Occipital lobe (tissue), 3 donors: ENCODE measurements at places on chromosomes 5 and 9. TPM values are rescaled to one million over a fixed set of nuclear protein-coding genes. Genes with fewer than 3 reads are reported as not detected.

Gene FCN2
- total RNA-seq: not detected

- no peak for DNase-seq
Observed at GRCh38 chr9:114054191-114054690, 23.9 kb downstream of the AMBP start.

- no peak for DNase-seq
Observed at GRCh38 chr5:72455476-72455875, 51.7 kb downstream of the ZNF366 start.

DNA sequence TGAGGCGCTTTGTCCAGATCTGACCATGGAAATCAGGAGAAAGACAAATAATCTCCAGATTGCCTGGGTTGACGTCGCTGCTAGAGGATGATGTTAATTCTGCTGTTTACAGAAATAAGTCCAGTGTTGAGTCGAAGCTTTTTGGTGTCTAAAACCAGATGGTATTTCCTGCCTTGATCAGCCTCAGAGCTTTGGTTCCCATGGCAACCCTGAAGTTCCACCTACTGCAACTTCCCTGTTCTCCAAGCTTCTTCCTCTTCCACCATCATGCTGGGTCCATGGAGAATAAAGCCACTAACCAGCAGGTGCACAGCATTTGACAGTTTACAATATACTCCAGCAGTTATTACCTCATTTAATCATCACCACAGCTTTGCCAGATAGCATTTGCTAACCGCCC lies 18.0 kb upstream of the GABBR2 start:
- peak; percentile 17 for DNase-seq

Gene BARHL1
- not detected for total RNA-seq

Gene PPP3R2
- total RNA-seq: not detected

Gene AFAP1L1
- 3.7 TPM for total RNA-seq

Gene IL31RA
- total RNA-seq: 0.16 TPM

DNA sequence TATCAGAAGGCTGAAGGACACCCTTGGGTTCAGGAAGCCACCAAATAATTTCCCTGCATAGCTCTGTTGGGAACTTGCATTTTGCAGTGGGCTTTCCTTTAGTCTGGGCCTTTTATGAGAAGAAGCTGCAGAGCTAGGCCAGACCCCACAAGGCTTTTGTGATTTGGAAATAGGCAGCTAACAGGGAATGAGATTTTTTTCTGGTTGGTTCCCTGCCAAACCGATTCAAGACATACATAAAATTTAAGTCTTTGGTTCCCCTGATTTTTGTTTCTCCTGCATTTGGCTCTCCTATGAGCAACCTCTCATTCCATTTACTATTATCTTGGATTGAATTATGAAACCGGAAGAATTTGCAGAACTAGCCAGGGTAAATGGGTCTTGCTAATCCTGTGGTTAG lies 81.5 kb upstream of the PTCH1 start:
- DNase-seq: no peak

DNA sequence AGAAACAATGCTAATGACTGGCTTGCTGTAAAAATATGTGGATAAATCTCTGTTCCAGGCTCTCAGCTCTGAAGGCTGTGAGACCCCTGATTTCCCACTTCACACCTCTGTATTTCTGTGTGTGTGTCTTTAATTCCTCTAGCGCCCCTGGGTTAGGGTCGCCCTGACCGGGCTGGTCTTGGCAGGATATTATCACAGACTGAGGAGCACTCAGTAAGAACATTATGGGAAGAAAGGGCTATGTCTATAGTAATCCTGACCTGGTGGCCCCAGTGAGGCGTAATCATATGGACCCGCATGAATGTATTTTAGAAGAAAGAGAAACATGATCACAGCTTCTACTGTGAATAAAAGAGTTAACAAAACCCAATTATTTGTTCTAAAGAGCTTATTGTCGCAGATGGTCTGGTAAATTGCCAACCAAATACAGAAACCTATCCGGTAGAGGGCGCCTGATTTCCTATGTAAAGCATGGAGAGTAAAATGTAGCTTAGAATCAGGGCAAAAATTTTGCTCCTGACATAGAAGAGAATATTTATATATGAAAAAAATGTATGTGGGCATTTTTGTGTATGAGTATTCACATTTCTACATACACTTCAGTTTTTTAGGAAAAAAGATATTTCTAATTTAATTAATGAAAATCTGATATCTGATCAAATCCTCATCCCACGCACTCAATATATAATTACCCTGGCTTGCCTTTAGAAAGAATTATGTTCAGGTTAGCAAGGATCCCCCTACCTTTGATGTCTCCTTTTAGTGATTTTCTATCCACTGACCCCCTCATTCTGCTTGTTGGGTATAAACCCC lies 5.8 kb upstream of the IFNA1 start:
- no peak for DNase-seq

Gene PROP1
- total RNA-seq: not detected

Gene PHF24
- total RNA-seq: 25.6 TPM

GRCh38 chr5:149271195-149271715 lies 404 bp upstream of the AFAP1L1 start:
- no peak for DNase-seq

- no peak for DNase-seq
Observed at GRCh38 chr9:35490910-35491465, 1.1 kb downstream of the RUSC2 start.

- DNase-seq: no peak
Observed at GRCh38 chr5:126868338-126869004, 91.5 kb downstream of the LMNB1 start.

Gene NOXA1
- total RNA-seq: 2.0 TPM

Gene DIRAS2
- total RNA-seq: 30.6 TPM

Gene PAEP
- not detected for total RNA-seq

Gene PCDHA6
- 24.8 TPM for total RNA-seq

- DNase-seq: no peak
Observed at GRCh38 chr9:83655433-83655832, 32.5 kb downstream of the IDNK start.

DNA sequence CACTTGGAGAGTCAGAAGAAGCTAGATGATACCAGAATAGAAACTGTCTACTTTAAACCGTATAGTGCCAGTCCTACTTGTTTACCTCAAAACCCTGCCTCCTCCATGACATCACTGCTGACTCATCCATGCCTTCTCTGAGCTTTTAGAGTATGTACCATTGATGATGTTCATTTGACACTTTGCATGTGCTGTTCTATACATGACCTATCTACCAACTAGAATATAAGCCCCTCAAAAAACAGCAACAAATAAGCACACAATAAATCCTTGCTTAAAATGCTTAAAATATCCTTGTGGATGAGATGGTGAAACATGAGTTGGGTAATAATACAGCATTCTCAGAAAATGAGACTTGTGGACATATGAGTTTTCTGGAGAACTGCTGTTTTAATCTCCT lies 2.6 kb downstream of the CTNNAL1 start:
- DNase-seq: no peak

DNA sequence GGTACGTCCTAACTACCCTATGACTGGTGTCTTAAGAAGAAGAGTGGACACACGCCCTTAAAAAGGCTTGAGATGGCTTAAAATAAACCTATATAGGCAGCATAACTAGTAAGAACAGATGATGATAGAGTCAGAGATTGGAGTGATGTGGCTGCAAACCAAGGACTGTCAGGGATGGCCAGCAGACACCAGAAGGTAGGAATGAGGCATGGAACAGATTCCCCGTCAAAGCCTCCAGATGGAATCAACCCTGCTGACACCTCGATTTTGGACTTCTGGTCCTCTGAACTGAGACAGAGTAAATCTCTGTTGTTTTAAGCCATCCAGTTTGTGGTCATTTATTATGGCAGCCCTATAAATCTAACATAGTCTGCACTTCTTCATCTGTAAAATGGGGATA lies 7.4 kb downstream of the TMOD1 start:
- no peak for DNase-seq

Gene PCAT7
- total RNA-seq: not detected

GRCh38 chr5:67012171-67012570 lies 184.4 kb downstream of the CD180 start:
- DNase-seq: no peak

Gene SHOC1
- total RNA-seq: 0.16 TPM

- no peak for DNase-seq
Observed at GRCh38 chr5:6822556-6823343, 109.5 kb downstream of the TENT4A start.

GRCh38 chr5:5042806-5043205 lies 97.3 kb upstream of the ADAMTS16 start:
- DNase-seq: no peak

Gene PDE6A
- total RNA-seq: not detected

DNA sequence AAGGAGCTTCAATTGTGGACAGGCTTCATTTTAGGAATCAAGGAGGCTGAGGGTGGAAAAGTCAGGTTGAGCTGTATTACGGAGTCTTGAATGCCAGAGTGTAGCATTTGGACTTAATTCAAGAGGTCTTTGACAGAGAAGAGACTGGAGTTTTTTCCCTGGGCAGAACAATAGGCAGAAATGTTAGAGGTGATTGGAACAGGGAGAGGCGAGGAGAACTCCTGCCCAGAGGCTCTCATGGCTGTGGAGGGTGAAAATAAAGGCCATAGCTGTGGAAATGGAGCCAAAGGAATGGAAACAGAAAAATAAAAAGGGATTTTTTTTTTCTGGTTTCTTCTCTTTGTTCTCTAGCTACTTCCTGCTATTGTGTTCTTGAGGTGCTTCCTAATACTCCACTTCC lies 3.7 kb upstream of the IFNB1 start:
- DNase-seq: no peak

Gene TEX48
- total RNA-seq: not detected

- no peak for DNase-seq
Observed at GRCh38 chr5:164600274-164600673, 1094.9 kb downstream of the MAT2B start.

Gene TXN
- total RNA-seq: 98.9 TPM

GRCh38 chr9:127506117-127506813 lies 55.0 kb downstream of the LRSAM1 start:
- no peak for DNase-seq

Gene PCDHB11
- total RNA-seq: 10.5 TPM

- no peak for DNase-seq
Observed at GRCh38 chr5:177361418-177362291, 3.9 kb downstream of the RGS14 start.

DNA sequence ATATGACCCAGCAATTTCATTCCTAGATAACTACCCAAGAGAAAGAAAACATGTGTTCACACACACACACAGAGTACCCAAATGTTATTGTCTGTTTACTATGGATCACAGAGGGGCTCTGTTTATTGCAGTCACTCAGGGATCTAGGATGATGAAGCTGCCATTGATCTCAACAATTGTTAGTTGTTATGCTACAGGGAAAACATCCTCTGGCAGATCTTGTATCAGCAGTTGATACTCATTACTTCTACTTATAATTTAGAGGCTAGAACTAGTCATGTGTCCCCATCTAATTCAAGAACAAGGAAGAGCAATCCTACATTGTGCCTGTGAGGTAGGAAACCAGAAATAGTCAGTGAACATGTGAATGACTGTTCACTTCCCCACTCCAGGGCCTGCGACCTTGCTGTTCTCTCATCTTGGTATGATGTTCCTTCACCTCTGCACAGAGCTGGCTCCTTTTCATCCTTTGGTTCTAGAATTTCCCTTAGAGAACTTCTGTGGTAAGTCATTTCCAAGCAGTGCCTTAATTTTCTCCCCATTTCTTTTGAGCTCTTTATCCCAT lies 30.3 kb downstream of the NMUR2 start:
- DNase-seq: no peak
